Ecto neural progenitor cell (in vitro differentiated cells): ENCODE measurements at places on chromosomes 2 and 18.

GRCh38 chr18:8517276-8517675 is 92.0 kb upstream of the RAB12 start:
- DNase-seq: no peak

- DNase-seq: no peak
Measured at GRCh38 chr18:59877361-59877760, 22.4 kb upstream of the PMAIP1 start.

GRCh38 chr18:63336366-63337099 is 17.0 kb upstream of the BCL2 start:
- DNase-seq: no peak

GRCh38 chr18:63897072-63897471 is 9.6 kb downstream of the SERPINB2 start:
- DNase-seq: no peak

GRCh38 chr2:231663458-231664212 is 44.7 kb upstream of the PTMA start:
- peak; percentile 55 for DNase-seq

DNA sequence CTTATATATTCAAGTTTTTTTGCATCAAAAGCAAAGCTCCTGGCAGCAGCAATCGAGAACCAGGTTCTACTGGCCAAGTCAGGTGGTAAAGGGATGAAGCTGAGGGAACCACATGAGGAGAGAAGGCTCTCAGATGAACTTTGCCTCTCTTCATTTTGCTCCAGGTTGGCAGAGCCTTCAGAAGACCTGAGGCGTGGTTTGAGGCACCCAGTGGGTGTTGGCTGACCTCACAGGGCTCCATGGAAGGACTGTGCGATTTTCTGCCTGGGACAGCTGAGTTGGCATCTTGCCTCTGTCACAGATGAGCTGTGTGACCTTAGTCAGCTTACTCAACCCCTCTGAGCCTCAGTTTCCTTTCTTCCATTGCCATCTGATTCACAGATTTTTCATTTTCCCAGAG is 89.0 kb downstream of the INSIG2 start:
- no peak for DNase-seq

GRCh38 chr2:47310801-47311560 is 92.0 kb upstream of the MSH2 start:
- DNase-seq: no peak

DNA sequence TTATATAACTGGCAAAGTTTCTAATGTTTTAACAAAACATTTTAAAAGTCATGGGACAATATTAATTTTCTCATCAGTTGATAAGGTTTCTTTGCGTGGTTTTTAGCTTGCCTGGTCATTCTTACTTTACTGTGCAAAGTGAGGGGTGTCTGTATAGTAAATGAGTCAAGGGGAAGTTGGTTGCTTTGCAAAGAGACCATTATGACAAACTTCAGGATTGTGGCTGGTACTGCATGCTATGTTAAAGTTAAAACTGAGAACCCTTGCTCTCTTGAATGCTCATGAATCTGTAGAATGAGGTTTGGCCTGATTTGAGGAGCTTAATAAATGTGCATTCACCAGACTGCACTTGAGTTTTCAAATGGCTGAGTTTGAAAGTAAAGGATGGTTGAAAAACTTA is 47.0 kb downstream of the COL4A4 start:
- no peak for DNase-seq

DNA sequence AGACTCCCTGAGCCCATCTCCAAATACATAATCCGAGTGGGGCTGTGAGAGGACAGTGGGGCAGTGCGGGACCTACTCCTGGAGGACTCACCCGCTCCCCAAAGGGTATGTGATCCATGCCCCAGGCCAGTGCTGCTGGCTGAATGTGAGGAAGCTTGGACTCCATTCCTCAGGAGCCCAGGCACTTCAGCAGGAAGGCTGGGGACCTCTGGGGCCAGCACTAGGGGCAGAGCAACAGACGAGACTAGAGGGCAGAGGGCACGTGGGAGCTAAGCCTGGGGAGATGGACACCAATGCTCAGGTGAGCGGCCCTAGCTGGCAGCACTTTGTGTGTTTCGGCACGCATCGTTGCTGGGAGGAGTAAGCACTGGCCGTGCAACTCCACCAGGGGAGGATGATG is 84.9 kb downstream of the MALT1 start:
- no peak for DNase-seq

- peak; percentile 87 for DNase-seq
Measured at GRCh38 chr18:69400253-69400975, at the start of gene DOK6. Gene DOK6, plus strand, starts transcription at chr18:69400888.

DNA sequence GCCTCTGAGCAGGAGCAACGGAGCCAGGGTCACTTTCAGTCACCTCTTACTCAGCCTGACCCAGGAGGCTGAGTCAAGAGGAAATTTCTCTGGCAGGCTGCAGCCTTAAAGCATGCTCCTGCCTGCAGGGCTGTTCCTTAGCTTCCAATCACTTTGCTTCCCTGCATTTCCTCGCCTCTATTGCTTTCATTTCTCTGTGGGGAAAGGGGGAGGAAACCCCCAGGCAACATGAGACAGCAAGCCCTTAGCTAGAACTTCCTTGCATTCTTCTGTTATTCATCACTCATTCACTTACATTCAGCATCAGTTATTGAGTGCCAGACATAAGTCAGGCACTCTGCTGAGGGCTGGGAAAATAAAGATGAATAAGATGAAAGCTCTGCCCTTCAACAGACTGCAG is 13.0 kb downstream of the XDH start:
- DNase-seq: no peak

DNA sequence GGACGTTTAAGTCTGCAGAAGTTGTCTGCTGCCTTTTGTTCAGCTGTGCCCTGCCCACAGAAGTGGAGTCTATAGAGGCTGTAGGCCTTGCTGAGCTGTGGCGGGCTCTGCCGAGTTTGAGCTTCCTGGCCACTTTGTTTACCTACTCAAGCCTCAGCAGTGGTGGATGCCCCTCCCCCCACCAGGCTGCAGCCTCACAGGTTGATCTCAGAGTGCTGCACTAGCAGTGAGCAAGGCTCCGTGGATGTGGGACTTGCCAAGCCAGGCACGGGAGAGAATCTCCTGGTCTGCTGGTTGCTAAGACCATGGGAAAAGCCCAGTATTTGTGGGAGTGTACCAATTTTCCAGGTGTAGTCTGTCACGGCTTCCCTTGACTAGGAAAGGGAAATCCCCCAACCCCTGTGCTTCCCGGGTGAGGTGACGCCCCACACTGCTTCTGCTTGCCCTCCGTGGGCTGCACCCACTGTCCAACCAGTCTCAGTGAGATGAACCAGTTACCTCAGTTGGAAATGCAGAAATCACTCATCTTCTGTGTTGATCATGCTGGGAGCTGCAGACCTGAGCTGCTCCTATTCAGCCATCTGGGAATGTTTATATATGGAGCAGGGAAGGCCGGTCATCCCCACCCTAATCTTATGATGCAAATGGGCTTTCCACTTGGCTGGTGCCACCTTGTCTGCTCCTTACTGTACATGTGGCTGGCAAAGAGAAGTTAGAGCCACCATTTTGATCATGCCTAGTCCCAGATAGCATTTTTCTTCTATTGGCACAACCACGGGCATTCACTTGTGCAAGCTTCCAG is 156.9 kb upstream of the ITGA6 start:
- DNase-seq: no peak

DNA sequence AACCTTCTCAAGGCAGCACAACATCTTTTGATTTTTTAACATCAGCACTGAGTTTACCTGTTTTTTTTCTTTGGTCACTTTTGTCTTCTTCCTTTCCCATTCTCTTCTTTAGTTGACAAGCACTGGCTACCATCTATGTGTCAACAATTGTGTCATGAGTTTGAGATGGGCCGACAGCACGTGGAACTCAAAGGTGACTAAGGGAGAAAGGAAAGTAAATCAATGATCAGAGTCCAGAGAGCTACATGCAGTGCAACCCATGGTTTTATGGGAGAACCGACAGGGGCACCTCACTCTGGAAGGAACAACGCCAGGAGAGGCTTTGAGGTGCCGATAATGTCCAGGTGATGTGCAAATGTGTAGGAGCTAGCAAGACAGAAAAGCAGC is 755.5 kb downstream of the RNF144A start:
- no peak for DNase-seq

DNA sequence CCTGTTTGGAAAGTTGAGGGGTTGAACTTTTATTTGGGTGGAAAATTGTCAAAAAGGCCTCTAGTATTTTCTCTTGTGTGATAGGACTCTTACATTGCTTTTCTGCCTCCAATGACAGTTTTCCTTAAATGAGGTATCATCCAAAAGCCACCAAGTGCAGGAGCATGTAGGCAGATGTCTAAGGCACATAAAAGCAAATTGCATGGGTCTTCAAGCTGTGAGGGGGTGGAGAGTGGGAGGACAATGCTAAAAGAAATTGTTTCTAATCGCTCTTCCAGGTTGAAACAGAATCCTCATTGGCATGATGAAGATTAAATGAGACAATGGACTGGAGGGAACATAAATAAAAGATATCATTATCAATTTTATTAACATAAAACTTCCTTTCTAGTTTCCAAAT is 6.8 kb downstream of the TACR1 start:
- no peak for DNase-seq

DNA sequence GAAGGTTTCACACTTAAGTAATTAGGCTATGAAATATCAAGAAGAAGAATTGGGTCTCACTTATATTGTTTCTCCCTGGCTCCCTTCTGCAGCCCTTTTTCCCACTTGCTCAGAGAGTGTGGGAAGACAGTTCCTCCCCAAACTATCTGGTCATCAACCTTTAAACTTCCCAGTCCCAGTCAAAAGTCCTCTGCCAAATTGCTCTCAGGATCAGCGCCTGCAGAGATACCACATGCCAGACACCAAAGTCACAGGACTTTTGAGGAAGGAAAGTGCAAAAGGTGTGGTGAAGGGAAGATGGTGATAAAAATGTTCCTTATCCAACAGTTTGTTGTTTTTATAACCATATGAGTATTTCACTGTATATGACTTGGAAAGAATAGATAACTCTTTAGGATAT is 51.3 kb downstream of the DLGAP1 start:
- DNase-seq: no peak

DNA sequence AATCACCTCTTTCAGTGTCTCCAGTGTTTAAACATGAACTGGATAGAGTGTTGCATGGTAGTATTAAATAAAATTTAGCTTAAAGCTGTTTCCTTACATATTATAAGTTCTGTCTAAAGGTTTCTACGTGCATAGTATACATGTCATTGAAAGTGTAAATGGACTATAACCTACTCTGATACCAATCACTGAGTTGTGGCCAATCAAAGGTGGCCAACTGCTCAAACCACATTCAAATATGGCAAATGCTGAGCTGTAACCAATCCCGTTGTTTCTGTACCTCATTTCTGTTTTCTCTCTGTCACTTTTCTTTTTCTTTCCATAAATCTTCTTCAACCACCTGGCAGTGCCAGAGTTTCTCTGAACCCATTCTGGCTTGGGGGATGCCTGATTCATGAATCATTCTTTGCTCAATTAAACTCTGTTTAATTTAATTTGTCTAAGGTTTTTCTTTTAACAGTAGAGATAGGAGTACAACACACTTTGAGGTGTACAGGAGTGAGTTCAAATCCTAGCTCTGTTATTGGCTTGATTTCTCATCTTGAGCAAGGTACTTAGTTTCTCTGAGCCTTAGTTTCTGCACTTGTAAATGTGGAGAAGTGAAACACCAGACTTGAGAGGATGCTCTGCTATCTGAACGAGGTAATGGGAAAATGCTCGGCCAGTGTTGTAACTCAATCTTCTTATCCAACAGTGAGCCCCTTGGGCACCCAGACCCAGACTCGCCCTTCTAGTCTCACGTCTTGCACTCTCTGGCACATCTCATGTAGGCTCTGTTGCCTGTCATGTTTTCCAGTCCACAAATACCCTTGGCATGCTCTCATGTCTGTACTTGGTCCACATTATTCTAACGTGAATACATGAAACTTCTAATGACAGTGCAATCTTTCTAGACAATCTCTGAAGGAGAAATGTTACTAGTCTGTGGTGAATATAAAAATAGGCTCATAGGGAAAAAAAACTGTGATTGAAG is 228.0 kb downstream of the PIK3C3 start:
- DNase-seq: no peak

DNA sequence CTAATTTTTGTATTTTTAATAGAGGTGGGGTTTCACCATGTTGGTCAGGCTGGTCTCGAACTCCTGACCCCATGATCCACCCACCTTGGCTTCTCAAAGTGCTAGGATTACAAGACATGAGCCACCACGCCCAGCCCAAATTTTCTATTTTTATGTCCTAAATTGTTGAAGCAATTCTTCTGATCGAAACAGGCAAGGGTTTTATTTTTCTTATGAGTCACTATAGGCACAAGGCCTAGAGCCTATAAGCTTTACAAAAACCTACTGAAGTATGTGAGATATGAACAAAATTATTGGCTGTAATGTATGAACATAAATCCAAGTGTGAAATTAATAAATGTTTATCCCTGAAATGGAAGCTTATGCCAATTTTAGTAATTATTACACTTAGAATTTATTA is 464.2 kb upstream of the NRP2 start:
- no peak for DNase-seq

GRCh38 chr2:127410871-127411652 is 7.2 kb upstream of the PROC start:
- no peak for DNase-seq

- DNase-seq: no peak
Measured at GRCh38 chr2:26838121-26838906, 9.6 kb upstream of the DPYSL5 start.

DNA sequence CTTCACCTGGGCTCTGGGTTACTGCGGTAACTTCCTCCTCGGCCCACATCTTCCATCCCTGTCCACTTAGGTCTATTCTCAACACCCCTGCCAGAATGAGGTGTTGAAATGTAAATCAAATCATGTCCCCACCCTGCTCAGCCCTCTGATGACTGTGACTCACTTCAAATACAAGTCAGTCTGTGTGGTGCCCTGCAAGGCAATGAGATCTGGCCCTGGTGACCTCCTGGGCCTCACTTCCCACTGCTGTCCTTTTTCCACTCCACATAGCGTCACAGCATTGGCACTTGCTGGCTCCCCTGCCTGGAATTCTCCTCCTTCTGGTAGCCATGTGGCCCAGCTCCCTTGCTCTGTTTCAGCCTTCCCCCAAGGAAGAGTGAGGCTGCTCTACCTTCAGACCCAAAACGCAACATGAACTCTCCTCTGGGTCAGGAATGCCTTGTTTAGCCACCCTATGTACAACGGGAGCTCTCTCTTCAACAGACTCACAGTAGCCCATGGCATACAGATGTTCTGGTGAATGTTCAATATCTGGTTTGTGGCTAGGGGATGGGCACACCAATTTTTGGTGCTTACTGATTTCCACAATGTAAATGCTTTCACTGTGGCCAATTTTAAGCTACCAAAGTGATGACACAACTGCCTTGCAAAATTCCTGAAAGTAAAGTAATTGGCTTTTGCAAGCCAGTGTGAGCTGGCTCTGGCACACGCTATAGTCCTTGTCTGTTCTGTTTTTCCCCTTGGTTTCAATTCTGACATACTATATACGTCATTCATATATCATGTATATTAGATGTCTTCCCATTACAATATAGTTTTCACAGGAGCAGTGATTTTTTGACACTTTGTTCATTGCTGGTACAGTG is 550.3 kb upstream of the HS6ST1 start:
- DNase-seq: no peak

- DNase-seq: peak; percentile 61
Measured at GRCh38 chr2:182870227-182870626, 3.8 kb upstream of the FRZB start.

GRCh38 chr2:222358876-222359275 is 60.1 kb upstream of the PAX3 start:
- DNase-seq: no peak
